ENCODE measurements at places on chromosomes 5 and 9.

- DNase-seq, result no peak
Observed at GRCh38 chr9:82991671-82992070, 71.3 kb downstream of the RASEF start.

- DNase-seq, result peak; percentile 79
Observed at GRCh38 chr9:86794391-86795046, 152.8 kb downstream of the GAS1 start.

- peak; percentile 64 for DNase-seq
Observed at GRCh38 chr9:105475302-105475701, 27.5 kb downstream of the FSD1L start.

- DNase-seq, result peak; percentile 41
Observed at GRCh38 chr5:66744040-66744439, 147.8 kb downstream of the MAST4 start.

GRCh38 chr5:133483406-133484090, 128.8 kb downstream of the FSTL4 start:
- no peak for DNase-seq

GRCh38 chr5:177444106-177445051, 2.2 kb upstream of the PRR7 start:
- no peak for DNase-seq

All from IMR-90 (cell line).